Suprapubic skin (tissue), 4 donors: ENCODE measurements at places on chromosomes 1 and 21.

GRCh38 chr21:42317826-42318746 is 2.9 kb upstream of the TFF3 start:
- peak; percentile 73 for DNase-seq

DNA sequence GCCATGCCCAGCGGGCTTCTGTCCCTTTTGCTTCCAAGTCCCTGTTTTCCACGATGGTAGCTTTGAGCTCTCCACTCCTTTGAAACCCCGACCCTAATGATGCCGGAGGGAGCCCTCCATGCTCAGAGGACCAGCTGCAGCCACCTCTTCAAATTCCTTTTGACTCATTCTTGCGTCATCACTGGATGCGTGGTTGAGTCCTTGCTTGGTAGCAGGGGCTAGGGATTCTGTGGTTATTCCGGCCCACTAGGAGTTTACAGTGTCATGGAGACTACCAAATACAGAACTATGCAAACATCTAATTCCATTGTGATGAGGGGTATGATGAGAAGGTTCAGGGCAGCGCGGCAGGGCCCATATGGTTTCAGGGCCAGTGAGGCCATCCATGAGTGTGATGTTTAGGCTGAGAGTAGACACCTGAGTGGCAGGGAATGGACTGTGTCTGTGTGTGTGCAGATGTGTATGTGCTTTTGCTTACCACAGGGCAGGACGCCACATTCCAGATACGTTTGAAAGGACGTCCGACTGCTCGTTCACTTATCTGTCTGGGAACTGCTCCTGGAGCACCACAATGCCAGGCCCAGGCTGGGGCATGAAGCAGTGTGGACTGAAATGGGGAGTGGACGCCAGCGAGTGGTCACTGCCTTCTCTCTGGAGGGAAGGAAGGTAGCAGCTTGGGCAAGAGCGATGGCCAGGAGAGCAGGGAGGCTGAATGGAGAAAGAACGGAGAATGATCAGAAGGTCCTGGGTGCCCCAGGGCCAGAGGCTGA is 30.4 kb upstream of the ZBTB21 start:
- no peak for DNase-seq

DNA sequence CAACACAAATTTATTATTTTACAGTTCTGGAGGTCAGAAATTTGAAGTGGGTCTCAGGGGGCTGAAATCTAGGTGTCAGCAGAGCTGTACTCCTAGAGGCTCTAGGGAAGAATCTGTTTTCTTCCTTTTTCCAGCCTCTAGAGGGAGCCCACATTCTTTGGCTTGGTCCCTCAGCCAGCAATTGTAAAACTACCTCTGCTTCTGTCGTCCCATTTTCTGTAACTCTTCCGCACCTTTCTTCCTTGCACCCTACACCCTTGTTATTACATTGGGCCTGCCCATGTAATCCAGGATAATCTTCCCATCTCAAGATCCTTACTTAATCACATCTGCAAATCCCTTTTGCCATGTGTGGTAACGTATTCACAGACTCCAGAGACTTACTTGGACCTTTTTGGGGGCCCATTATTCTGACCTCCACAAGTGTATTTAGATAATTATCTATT is 24.8 kb upstream of the THEM4 start:
- DNase-seq, result no peak

- DNase-seq, result no peak
Observed at GRCh38 chr1:67257173-67257535, 50.5 kb upstream of the IL12RB2 start.

DNA sequence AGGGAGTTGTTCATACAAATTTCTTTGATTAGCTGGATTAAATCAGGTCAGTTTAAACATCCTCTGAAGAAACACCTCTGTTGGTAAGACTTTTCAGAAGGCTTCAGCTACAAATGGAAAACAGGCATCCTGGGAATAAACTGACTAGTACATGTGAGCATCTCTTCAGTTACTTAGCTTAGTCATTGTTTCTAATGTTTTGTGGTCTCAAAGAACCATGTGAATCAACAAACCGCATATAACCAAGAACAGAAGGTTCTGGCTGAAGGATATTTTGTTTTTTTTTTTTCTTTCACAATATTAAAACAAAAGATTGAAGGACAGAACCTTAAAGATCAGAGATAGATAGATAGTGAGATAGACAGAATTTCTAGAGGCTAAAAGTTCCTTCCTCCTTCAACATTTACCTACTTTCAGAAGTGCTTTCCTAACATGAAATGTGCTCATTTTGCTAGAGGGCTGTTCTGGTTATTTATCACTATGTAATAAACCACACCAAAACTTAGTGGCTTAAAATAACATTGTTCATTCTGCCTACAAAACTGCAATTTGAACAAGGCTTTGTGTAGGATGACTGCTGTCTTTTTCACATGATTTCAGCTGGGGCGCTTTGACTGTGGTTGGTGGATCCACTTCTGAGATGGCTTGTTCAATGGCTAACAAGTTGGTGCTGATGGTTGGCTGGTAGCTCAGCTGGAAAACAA is 119.8 kb upstream of the PTGFR start:
- DNase-seq, result no peak

DNA sequence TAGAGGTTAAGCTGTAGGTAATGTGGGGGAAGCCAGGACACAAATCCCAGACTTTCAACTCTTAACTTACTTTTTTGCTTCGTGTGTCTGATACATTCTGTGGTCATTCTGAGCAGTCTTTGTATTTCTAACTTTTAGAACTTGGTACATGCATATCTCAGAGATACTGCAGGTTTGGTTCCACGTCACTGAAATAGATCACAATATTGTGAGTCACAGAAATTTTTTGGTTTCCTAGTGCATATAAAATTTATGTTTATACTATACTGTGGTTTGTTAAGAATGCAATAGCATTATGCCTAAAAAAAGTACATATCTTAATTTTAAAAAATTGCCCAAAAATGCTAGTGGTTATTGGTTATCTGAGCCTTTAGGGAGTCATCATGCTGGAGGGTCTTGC is 3.2 kb downstream of the URB2 start:
- no peak for DNase-seq

- DNase-seq, result no peak
Observed at GRCh38 chr21:41931041-41931451, 22.8 kb downstream of the C2CD2 start.
